Activated CD4-positive, alpha-beta T cell treated with anti-CD3 and anti-CD28 coated beads, Interleukin-2, amount 50 U/mL, for 16 hours (primary cell): ENCODE measurements at places on chromosomes 2 and 18.

DNA sequence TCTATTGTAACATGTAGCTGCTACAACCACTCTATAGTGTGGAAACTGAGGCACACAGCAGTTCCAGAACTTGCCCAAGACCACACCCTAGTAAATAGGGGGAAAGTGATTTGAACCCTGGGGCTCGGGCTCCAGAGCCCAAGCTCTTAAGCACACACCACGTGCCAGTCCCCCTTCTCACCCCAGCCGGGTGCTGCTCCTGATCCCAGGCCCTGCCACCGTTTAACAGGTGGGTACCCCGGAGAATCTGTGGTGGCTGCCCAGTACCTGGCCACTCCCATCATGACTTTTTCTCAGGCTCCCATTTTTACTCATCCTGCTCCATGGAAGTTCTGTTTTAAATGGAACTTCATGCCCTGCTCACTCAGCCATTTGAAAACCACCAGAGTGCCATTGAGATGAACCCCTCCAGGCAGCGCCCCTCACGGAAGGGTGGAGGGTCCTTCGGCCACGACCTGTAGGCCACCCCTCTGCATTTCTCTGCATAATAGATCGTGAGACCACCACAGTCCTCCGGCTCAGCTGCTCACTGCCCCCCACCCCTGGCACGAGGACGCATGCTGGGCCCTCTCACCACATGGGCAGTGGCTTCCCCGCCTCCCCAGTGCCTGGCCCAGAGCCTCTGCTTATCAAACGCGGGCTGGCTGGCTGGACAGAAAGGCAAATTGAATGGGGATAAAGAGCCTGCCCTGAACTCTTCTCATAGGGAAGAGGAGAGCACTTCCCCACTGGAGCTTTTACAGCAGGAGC lies 42.1 kb downstream of the TMEM37 start:
- DNase-seq, result no peak

GRCh38 chr2:218168635-218169462 lies 2.1 kb upstream of the CXCR1 start:
- peak; percentile 51 for DNase-seq

DNA sequence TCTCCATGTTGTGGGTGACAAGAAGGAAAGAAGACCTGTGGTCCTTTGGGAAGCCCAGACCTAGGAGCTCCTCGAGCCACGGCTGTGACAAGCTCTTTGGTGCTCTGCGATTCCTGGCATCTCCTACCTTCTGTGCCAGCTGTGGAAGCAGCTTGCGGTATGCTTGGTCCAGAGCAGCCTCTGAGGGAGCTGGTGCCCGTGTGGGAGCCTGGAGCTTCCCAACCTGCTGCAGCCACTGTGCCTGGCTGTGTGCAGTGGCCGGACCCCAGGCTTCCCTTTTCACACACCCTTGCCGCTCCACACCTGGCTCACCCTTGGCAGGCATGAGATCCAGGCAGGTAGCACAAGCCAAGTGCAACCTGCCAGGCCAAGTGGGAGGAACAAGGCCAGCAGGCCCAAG lies 1328.6 kb upstream of the SLC39A10 start:
- DNase-seq, result no peak

GRCh38 chr2:98910349-98911125 lies 25.5 kb downstream of the CRACDL start:
- DNase-seq, result no peak

DNA sequence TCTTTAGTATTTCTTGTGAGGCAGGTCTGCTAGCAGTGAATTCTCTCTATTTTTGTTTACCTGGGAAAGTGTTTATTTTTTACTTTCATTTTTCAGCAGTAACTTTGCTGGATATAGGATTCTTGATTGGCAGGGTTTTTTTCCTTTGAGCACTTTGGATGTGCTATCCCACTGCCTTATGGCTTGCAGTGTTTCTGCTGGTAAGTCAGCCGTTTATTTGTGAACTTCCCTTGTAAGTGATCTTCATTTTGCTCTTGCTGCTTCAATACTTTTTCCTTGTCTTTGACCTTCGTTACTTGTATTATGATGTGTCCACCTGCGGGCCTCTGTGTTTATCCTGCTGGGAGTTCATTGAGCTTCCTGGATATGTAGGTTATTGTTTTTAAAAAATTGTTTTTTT lies 54.7 kb downstream of the SLC66A2 start:
- no peak for DNase-seq

- DNase-seq, result no peak
Observed at GRCh38 chr18:1015777-1016176, 111.1 kb downstream of the ADCYAP1 start.

- DNase-seq, result no peak
Observed at GRCh38 chr2:225814554-225814953, 415.0 kb downstream of the NYAP2 start.
